ENCODE measurements at places on chromosomes 11 and 22.

GRCh38 chr11:102940714-102941588 is 14.6 kb downstream of the MMP13 start:
- DNase-seq = peak; percentile 68

GRCh38 chr11:18264677-18265555 is 1.1 kb upstream of the SAA1 start:
- DNase-seq = no peak

- no peak for DNase-seq
Observed at GRCh38 chr11:10522276-10522675, 18.7 kb downstream of the RNF141 start.

DNA sequence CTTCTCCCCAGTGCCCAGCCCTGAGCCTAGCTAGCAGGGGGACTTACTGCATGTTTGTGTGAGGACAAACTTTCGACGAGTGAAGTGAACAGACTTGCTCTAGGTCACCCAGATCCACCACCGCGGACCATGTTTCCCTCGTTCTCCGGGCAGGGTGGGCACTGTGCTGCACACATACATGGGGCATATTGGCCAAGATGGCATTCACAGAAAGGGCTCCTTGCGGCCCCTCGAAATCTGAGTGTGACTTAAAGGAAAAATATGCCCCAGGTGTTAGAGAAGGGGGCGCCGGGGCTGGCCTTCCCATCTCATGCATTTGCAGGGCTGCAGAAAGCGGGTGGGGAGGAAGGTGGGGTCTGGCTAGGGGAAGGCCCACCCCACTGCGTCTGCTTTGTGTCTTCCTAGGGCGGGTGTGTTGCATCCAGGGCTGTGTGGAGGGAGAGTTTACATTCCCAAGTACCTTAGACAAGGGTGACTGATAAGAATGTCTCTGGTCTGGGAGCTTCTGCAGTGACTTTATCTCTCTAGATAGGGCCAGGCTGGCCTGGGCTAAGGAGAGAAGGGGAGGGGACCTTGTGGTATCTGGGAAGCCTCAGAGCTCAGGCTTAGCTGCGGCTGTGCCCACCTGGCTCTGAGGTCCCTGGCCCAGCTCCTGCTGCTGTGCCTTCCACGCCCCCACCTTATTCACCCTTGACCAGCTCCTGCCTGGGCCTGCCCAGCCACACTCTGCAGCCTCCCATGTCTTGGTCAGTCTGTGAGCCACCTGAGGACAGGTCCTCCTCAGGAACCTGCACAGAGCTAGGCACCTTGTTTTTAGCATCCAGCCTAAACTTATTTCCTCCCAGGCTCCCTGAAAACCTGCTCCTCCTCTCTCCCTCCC is 45.8 kb downstream of the LRRC32 start:
- no peak for DNase-seq

- peak; percentile 51 for DNase-seq
Observed at GRCh38 chr11:1202776-1203504, 19.9 kb upstream of the MUC5B start.

- no peak for DNase-seq
Observed at GRCh38 chr22:37454857-37455686, 27.8 kb upstream of the ELFN2 start.

DNA sequence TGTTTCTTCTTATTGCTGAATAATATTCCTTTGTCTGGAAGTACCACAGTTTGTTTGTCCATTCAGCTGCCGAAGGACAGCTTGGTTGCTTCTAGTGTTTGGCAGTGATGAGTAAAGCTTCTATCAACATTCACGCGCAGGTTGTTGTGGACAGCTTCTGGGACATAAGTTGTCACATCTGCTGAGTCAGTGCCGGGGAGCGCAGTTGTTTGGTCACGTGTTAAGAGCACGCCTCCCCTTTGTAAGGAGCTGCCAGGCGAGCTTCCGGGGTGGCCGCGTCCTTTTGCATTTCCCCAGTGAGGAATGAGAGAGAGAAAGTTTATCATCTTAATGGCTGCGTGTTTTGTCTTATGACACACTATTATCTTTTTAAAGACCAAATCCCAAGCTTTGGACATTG is 30.3 kb downstream of the SAMM50 start:
- no peak for DNase-seq

DNA sequence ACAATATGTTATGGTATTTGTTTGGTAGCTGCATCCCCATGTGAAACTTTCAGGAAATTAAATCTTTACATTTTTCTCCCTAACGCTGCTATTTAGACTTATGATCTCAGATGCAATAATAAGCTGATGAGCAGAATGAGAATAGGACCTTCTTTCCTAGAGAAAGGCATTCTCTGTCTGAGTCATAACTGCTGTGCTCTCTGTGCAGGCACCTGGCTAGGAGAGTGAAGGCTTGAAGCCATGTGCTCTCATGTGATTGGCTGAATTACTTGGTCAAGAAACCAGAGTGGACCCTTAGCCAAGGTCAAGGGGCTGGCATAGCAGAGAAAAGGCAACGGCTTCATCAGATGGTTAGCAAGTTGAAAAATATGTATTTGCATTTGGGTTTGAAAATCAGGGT is 185.0 kb downstream of the ADAMTS15 start:
- peak; percentile 36 for DNase-seq
